ENCODE measurements at places on chromosomes 2 and 18. TPM values are rescaled to one million over a fixed set of nuclear protein-coding genes. Genes with fewer than 3 reads are reported as not detected.

The POTEE gene
- total RNA-seq, result not detected

The SLC23A3 gene
- 0.92 TPM for total RNA-seq

The SCYGR3 gene
- total RNA-seq, result not detected

The CNRIP1 gene
- 7.6 TPM for total RNA-seq

The VWC2L gene
- not detected for total RNA-seq

The PLB1 gene
- total RNA-seq, result 1.1 TPM

The UCN gene
- total RNA-seq, result not detected

The RAX gene
- total RNA-seq, result not detected

The ACKR3 gene
- total RNA-seq, result 29.5 TPM

The ANKRD30BL gene
- total RNA-seq, result not detected

The CTLA4 gene
- 6.0 TPM for total RNA-seq

The SLC19A3 gene
- 1.1 TPM for total RNA-seq

The CRYGD gene
- total RNA-seq, result not detected

The ANKRD62 gene
- total RNA-seq, result 0.27 TPM

The KRTCAP3 gene
- 23.8 TPM for total RNA-seq

The R3HDM1 gene
- 16.6 TPM for total RNA-seq

The MAPRE2 gene
- 9.0 TPM for total RNA-seq

The SRD5A2 gene
- not detected for total RNA-seq

The TTC21B gene
- total RNA-seq, result 4.3 TPM

The TEKT4 gene
- total RNA-seq, result not detected

The LDAH gene
- total RNA-seq, result 8.8 TPM

The PLCD4 gene
- 4.2 TPM for total RNA-seq

The LIMS2 gene
- total RNA-seq, result 6.8 TPM

The SKA1 gene
- 11.2 TPM for total RNA-seq

The RTP5 gene
- 0.19 TPM for total RNA-seq

The SLC66A2 gene
- 36.7 TPM for total RNA-seq

The PRSS56 gene
- total RNA-seq, result not detected

The ERFE gene
- not detected for total RNA-seq

The SLC38A11 gene
- 0.66 TPM for total RNA-seq

The TOGARAM2 gene
- total RNA-seq, result 0.48 TPM

Measured in esophagus squamous epithelium (tissue), 5 donors.